Urinary bladder (tissue), 4 donors: ENCODE measurements at places on chromosomes 7 and 10. TPM values are rescaled to one million over a fixed set of nuclear protein-coding genes. Genes with fewer than 3 reads are reported as not detected.

NPFFR1 gene
- 0.05 TPM for total RNA-seq

NPC1L1 gene
- not detected for total RNA-seq

RADIL gene
- 4.9 TPM for total RNA-seq

PRRT4 gene
- total RNA-seq, result 1.4 TPM

PAXIP1 gene
- 15.2 TPM for total RNA-seq

UBTD1 gene
- 3.5 TPM for total RNA-seq

DNA sequence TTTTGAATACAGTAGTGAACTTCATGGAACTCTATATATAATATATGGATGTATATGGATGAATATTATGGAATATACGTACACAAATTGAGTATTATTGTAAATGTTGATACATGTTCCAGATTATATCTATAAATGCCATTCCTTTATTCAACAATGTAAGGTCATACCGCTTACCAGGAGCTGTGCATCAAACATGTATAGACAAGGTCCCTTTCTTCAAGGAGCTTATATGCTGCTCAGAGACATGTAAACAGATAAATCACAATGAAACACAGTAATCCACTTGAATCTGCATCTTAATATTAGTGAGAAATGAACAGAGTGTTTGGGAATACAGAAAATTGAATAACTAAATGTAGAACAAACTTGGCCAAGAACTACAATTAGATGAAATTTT is 898 bp upstream of the SEM1 start:
- no peak for DNase-seq

GRCh38 chr10:93452143-93452542 is 30.0 kb downstream of the MYOF start:
- DNase-seq, result no peak

GRCh38 chr10:30433730-30434272 is at the start of gene MAP3K8:
TSS of gene MAP3K8 (plus strand) at chr10:30434184. CDS start at chr10:30438939, 4,755 bp downstream.
- no peak for DNase-seq

DNA sequence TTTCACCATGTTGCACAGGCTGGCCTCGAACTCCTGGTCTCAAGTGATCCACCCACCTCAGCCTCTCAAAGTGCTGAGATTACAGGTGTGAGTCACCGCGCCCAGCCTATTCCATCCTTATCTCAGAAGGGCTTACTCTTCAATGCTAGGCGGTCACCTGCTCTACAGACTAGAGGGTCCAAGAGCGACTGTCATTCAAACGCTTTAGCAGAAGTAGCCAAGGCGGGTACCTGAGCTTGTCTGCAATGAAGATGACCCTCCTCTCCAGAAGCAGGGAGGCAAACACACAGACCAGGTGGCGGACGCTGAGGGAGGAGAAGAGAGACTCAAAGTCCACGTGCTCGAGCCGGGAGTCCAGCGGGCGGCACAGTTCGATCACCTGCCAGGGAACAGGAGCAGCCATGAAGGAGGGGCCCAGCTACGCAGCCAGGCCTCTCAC is 65.1 kb upstream of the MKRN1 start:
- no peak for DNase-seq
